ENCODE measurements at places on chromosomes 16 and 17.

GRCh38 chr16:11586856-11587642 lies at the start of gene LITAF:
TSS of gene LITAF (minus strand) at chr16:11586919. CDS start at chr16:11556730, 30,189 bp downstream.
- no peak for DNase-seq

DNA sequence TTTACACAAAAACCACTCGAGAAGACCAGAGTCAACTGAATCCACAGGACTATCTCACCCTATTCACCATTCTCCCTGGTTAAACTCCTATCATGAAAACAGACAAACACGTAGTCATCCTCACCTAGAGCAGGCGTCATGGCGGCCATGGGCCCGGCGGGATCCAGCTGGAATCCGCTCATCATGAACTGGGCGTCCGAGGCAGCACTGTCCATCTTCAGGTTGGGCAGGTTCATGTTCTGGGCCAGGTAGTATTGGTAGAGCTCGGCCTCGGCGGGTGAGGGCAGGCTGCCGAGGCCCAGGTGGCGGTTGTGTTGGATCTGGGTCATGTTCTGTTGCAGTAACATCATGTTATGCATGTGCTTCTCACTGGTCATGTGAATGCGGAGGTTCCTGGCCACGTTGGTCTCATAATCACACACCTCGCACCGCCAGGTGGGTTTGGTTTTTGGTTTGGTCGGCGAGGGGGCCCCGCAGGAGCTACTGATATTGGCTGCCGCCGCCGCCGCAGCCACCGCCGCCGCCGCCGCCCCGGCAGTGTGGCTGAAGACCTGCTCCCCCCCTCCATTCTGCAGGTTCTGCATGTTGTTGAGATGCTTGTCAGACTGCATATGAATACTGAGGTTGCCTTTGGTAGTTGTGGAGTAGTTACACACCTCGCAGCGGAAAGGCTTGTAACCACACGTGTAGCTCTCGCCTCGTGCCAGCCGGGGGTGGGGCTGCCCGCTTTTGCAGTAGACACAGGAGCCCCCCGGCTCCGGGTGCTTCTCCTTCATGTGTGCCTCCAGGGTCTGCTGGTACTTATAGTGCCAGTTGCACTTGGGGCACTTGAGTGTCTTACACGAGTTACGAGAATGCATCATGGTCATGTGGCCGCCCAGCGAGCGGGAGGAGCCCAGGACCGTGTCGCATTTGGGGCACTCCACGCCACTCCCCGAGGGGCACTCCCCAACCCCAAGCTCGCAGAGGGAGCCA lies 90.3 kb downstream of the ZFHX3 start:
- no peak for DNase-seq

DNA sequence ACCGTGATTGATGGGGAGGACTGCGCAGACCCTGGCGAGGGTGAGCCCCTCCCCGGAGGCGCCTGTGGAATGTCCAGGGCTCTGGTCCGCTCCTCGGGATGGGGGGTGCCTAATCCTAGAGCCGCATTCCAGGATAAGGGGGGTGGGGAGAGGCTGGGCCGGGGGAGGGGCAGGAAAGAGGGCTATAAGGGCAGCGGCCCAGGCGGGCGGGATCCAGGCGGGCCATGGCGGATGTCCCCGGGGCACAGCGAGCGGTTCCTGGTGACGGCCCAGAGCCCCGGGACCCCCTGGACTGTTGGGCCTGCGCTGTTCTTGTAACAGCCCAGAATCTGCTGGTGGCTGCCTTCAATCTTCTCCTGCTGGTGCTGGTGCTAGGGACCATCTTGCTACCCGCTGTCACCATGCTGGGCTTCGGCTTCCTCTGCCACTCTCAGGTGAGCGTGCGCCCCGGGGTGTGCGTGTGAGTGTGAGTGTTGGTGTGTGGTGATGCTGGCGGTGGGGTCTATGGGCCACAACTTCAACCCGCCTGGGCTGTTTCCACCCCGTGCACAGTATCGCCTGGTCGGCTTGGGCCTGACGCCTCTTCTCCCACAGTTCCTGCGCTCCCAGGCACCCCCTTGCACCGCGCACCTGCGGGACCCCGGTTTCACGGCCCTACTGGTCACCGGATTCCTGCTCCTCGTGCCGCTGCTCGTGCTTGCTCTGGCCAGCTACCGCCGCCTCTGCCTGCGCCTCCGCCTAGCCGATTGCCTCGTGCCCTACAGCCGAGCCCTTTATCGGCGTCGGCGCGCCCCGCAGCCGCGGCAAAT lies at the start of gene TMEM88:
Gene TMEM88 (plus strand): TSS at position 216 of the 809 bp plus-strand sequence. CDS start 9 bp downstream, at position 225.
- DNase-seq, result no peak

- DNase-seq, result no peak
Observed at GRCh38 chr17:59702304-59702703, 4.9 kb downstream of the PTRH2 start.

All from stromal cell of bone marrow (primary cell).